ENCODE measurements at places on chromosomes 11 and 22.
A peak's percentile ranks its signal among the peaks of the same experiment; 100 is the strongest.

DNA sequence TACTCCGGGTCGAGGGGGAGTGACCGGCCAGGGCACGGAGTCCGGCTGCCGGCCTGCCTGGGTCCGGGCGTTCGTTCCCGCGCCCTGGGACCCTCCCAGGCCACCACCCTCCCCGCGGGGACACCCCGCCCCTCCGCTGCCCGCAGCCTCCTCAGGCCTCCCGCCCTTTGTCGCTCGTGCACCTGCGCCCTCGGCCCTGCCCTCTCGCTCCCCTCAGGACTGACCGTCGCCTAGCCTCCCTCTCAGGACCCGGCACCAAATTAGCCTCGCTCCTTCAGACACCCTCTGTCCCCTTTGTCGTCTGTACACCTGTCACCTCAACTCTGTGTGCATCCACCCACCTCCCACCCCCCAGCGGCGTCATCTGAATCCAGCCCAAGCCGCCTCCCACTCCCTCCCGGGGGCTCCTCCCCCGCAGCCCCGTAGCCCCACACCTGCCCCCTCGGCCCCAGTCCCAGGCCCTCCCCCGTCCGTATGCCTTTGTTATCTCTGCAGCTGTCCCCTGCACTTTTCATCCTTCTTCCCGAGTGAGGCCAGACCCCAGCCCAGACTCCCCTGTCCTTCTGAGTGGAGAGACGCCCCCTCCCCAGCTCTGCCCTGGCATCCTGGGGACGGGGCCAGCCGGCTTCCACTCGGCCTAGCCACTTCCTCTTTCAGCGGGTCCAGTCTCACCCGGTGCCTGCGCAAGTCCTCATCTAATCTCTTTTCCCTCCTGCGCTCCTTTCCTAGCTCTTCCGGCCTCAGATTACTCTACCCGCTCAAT is 643 bp downstream of the TIGD3 start:
- DNase-seq, result no peak

- no peak for DNase-seq
Measured at GRCh38 chr11:70595452-70595851, 197.1 kb downstream of the CTTN start.

DNA sequence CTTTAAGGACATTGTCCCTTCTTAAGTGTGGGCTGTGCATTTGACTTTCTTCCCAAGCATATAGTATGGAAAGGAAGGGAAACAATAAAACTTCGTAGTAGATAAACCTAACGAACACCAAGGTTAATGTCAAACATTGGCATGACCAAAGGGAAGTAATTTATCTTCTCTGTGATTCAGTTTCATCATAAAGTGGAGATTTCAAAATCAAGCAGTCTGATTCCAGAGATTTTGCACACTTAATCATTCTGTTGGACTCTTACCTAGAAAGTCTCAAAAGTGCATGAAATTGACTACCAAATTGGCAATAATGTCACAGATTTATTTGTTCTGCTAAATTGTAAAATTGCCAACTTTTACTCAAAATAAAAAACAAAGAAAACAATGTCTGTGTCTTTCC is 559.7 kb downstream of the JRKL start:
- no peak for DNase-seq

DNA sequence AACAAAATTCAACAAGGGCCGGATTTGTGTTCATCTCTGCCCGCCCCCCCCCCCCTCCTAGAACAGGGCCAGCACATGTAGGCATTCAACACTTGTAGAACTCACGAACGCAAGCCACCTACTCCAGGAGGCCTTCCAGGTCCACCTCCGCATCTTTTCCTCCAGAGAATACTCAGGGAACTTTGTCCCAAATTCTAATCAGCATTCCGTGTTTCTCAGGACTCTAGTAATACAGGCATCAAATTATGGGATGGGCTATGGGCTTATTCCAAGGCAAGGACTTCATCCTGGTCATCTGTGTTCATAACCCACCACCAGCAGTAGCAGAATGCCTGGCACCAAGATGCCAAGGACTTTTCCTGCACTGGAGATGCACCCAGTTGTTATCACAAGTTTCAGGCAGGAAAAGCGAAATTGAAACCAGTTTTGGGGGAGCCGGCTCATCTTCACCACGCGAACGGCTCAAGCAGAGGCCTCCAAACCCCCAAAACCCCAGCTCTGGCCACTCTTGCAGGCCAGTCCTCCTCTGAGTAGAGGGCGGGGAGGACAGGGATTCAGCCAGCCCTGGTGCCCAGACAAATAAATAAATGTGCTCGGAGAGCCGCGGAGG is 462 bp downstream of the UBE2L6 start:
- peak; percentile 12 for DNase-seq

- DNase-seq, result no peak
Measured at GRCh38 chr22:39244136-39244495, 666 bp downstream of the PDGFB start.

- no peak for DNase-seq
Measured at GRCh38 chr22:19728271-19728670, 4.9 kb downstream of the GP1BB start.

DNA sequence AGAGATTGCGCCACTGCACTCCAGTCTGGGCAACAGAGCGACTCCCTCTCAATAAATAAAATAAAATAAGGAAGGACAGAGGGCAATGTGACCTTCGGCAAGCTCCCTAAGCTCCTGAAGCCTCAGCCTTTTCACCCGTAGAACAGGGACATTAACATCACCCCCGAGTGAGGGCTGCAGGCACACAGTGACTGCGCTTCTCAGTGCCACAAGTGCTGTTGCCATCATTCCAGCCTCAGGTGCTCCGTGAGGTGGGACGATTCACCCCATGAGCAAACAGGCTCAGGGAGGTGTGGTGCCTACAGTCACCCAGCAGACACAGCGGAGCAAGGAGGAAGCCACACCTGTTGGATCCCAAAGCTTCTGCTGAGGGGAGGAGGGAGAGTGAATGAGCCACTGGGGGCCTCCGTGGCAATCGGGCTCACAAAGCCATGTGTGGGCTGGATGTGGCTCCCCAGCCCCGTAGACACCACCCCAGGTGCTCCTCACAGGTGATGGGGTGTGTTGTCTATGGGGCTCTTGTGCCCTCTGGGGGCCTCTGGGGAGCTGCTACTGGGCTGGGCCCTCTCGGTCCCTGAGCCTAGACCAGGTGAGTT is 9.1 kb upstream of the TCF20 start:
- no peak for DNase-seq

DNA sequence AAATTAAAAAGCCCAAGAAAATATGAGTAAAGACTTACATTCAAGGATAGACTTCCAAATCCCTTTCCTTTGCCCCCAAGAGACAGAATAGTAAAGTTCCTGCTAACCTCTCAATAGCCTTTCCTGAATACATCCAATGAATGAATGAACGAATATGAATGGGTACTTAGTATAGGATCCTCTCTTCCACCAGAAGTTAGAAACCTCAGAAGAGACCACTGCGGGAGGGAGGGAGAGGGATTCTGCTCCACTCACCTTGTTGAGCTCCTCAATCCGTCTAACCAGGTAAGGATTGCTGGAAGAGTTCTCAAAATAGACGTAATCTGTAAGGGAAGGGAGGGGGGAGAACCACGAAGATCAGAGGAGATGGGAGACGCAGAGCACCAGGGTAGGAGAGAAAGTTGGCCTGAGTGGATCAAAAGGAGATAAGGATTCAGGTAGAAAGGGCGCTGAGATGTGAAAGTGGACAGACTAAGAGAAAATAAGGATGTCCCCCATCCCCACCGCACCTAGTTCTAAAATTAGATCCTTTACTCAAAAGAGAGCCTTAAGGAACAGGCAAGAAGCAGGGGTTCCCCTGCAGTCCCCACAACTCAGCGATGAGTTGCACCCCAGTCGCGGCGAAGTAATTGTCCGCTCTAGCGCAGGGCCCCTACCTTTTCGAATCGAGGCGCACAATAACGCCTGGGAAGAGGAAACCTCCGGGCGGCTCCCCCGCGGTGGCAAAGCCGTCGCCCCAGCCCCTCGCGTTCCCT is 1.1 kb downstream of the MTA2 start:
- DNase-seq, result no peak
